ENCODE measurements at places on chromosomes 16 and 17. TPM values are rescaled to one million over a fixed set of nuclear protein-coding genes. Genes with fewer than 3 reads are reported as not detected.

- peak; percentile 64 for DNase-seq
These were observed at the start of gene NETO2 for GRCh38 chr16:47143677-47144558. TSS of gene NETO2 (minus strand) at chr16:47143945. CDS start at chr16:47143612, 333 bp downstream.

GRCh38 chr17:73976676-73977521 lies 226.6 kb upstream of the RPL38 start:
- DNase-seq = peak; percentile 70

- no peak for DNase-seq
These were observed 45.8 kb downstream of the LCMT1 start for GRCh38 chr16:25157271-25157875.

DNA sequence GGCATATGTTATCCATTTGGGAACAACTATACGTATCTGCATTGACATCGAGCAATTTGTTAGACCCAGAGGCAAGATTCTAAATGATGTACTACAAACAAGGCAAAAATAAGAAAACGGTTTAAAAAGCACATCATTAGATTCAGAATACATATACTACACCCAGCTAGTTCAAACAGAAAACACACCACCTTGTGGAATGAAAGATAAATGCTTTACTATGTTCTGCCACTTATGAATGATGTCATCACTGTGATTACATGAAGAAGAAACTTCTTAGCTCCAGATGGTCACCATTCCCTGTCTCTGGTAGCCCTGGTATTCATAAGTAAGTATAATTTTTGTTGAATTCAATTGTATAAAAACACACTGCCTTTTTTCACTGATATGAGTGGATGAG lies 7.8 kb downstream of the NACA2 start:
- peak; percentile 25 for DNase-seq

DNA sequence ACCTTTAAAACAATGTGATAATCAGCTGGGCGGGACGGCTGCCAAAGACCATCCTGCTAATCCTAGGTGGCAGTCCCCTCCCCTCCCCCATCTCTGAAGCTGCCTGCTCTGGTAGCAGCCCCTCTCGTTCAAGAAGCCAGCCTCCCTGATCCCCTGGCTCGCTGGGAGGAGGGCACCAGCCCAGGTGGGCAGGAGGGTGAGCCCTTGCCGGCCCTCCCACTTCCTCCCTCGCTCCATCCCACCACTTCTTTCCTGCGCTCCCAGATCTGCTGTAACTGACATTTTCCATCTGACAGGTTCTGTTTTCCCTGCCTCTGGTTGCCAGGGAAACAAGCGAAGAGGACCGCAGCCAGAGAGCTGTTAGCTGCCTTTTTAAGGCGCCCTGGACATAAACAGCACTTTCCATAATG lies 155.7 kb upstream of the TNRC6C start:
- peak; percentile 48 for DNase-seq

Gene CBX8
- total RNA-seq = 4.9 TPM

Measured in Daoy (cell line).